ENCODE measurements at places on chromosomes 5 and 9.

DNA sequence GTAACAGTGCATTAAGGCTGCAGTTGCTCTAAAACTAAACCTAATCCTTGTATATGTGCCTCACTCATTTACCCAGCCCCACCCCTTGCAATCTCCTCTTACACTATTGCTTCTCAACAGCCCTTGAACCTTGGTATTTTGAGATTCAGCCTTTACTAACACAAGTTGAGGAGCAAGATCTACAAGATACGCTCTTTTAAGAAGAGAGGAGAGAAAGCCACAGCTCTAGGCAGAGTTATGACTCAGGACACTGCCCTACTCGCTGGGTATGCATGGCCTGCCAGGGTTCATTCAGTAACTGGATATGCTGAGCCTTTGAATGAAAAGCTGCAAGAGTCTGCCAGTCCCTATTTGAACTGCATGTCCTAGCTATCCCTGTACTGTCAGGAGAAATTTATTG, 219.5 kb downstream of the PCSK5 start:
- no peak for DNase-seq

- no peak for DNase-seq
Measured at GRCh38 chr9:123865226-123866000, 64.5 kb downstream of the DENND1A start.

GRCh38 chr5:38996123-38996522, 78.1 kb downstream of the RICTOR start:
- DNase-seq = no peak

DNA sequence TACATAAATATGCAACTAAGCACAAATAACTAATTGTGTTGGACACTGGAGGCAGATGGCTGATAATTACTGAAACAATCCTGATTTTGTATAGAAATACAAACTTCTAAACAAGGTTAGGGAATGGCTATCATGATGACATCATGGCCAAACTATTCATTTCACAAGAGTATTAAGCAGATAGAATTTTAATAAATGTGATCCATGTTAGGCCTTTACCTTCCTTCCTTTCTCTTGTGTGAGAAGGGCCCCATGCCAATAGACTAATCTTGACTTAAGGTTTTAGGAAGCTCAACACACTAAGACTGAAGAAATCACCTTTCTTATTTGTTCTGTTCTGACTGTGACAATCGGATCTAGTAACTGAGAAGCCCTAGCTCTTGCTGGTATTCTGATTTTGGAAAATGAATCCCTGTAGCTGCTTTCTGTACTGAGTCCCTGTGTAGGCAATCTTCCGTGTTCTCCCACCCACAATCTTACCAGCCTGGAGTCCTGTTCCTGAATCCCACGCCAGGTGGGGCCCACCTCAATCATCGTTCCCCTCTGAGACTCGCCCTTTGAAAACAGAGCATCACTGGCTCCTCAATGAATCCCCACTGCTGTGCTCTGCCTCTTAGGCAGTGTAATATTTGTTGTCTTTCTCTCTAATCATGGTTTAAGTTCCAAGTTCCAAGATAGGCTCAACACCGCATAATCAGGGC, 168.7 kb upstream of the GNA14 start:
- no peak for DNase-seq

DNA sequence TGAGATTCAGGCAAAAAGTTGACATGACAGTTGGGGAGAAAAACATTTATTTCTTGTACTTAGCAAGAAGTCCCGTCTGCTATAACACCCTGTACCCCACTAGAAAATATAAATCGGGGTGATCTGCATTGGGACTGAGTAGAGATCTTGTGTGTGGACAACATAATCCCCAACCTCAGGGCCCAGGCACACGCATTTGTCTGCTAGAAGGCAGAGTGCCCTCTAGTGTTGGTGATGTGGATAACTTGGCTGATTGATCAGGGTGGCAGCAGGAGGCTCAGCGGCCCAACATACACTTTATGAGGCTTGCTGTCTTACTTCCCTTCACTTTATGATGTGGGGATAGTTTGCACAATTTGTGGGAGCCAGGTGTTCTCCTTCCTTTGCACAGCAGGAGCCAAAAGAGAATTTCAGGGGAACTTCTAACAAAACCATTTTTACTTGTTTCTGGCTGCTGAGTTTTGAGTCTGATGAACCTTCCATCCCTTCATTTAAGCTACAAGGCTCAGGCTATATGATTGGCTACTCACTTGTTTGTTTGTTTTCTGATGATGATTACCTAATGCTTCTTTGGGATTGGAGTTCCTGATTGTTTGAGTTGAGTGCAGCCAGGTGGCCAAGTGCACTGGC, 263.2 kb downstream of the DMAC1 start:
- no peak for DNase-seq

- no peak for DNase-seq
Measured at GRCh38 chr5:157303667-157304327, 37.9 kb downstream of the CYFIP2 start.

DNA sequence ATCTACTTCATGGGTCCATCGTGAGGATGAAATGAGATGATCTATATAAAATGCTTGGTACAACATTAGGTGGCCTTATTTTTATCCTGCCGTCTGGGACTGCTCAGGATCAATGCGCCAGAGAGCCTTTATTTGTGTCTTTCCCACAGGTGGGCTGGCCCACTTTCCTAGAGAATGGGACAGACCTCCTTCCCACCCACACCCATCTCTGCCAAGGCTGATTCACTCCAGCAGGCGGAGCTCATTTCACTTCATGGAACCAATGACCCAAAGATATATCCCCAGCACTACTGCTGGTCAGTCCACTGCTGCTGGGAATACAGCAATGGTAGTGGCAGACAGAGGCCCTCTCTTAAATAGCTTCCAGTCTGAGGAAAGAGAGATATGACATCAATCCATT, 35.7 kb downstream of the TGFBI start:
- DNase-seq = no peak

DNA sequence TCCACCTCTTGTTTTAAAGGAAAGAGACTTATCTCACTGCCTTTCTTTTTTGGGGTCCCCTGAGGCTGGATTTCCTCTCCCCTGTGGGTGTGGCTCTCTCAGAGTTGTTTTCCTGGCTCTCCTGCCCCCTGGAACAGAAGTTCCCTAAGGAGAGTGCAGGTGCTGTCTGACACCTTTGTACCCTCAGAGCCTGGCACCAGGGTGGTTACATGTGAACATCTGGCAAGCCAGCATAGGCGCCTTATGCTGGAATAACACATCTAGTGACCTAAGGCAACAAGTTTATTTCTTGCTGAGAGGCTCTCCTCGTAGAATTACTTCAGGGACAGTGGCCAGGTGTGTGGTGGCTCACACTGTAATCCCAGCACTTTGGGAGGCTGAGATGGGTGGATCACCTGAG, 172.9 kb upstream of the PTCH1 start:
- no peak for DNase-seq

- no peak for DNase-seq
Measured at GRCh38 chr9:123282362-123283047, 14.1 kb upstream of the STRBP start.

- DNase-seq = no peak
Measured at GRCh38 chr9:89654025-89654662, 49.3 kb downstream of the GADD45G start.

DNA sequence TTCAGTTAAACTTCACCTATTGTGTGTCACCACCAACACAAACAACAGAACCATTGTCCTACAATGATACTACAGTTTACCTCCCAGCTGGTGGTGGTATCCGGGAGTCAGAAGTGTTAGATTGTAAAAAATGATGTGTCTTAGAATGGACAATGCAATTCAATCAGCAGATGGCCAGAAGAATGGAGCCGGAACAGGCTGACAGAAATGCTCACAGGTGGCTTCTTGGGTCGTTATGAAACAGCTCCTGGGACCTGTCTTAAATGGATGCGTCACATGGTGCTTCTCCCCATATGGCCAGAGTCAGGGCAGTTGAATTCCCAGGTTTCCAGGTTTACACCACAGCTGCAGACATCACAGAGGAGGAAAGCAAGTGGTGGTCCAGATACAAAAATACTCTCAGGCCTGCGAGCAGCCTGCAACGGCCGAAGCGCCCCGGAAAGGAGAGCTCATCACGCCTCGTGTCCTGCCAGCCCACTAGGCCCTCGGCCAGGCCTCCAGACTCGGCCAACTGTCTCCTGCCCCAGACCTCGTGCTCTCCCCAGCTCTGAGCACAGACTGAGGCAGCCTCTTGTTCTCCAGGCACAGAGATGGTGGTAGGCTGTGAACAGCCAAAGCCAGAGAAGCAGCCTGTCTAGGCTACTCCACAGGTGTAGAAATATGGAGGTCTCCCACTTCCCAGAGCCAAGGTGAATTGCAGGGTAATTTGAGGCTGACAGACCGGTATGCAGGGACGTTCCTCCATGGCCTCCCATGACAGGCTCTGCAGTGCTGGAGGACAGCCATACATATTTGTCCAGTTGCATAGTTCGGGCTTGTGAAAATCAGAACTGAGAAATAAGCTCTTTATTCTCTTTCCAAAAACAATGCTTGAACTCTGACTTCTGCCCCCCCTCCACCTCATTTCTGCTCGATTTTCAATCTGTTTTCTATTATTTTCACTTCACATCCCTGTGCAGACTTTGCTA, 98.5 kb upstream of the SPATA31C2 start:
- DNase-seq = no peak

GRCh38 chr9:124510650-124511425, 3.6 kb upstream of the NR5A1 start:
- DNase-seq = no peak

DNA sequence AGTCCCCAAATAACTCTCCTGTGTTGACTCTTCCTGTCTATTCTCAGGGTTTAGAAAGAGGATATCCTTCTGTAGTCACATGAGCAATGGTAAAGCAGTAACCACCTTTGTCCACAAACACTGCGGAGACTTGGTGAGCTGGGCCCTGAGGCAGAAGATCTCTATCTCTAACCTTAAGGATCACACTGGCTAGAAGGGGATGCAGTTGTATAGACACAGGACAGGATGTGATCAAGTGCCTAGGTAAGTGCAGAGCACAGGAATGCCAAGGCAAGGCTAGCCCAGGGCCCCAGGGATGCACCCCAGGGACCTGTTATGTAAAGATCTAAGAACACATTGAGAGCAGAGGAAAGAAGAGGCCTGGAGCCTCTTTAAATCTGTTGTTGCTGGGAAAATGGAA, 610.5 kb downstream of the IRX1 start:
- no peak for DNase-seq

GRCh38 chr5:134536876-134537275, 11.4 kb downstream of the JADE2 start:
- DNase-seq = no peak

DNA sequence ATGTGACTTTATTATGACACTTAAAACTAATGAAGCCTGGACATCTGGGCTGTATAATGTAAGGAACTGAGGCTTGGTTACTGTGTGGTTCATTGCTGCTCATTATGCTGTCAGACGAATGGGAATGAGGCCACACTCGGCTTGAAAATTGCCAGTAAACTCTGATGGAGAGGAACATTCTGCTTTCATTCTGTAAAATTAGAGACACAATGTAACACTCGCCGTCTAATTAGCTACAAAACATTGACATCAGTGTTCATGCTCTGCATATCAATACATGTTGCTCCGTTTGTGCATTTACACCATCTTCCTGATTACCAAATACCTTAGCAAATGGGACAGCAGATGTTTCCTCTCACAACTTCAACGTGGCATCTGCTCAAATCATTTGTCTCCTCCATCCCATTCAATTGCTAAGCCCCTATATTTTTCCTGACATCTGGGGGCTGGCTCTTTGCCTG, 133.0 kb downstream of the SLC28A3 start:
- DNase-seq = no peak

- DNase-seq = no peak
Measured at GRCh38 chr9:1005043-1005667, 28.7 kb downstream of the DMRT3 start.

DNA sequence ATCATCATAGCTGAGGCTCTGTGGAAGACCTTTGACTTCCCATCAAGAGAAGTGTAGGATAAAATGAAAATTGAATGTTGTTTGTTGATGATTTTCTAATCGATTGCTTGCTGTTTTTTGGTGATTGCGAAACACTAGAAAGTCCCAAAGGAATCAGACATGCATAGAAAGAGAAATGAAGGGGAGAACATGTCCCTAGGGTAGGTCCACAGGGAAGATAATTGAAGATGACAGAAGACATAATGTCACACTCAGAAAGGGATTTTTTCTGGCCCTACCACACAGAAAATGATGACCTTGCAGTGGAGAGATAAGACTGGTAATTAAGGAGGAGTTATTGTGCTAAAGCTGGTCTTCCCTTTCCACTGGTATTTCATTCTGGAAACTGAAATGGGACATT, 62.8 kb downstream of the INSYN2B start:
- no peak for DNase-seq

GRCh38 chr9:36764364-36765076, 191.8 kb downstream of the MELK start:
- DNase-seq = no peak

GRCh38 chr5:67552773-67553172, 356.2 kb upstream of the CD180 start:
- DNase-seq = no peak

DNA sequence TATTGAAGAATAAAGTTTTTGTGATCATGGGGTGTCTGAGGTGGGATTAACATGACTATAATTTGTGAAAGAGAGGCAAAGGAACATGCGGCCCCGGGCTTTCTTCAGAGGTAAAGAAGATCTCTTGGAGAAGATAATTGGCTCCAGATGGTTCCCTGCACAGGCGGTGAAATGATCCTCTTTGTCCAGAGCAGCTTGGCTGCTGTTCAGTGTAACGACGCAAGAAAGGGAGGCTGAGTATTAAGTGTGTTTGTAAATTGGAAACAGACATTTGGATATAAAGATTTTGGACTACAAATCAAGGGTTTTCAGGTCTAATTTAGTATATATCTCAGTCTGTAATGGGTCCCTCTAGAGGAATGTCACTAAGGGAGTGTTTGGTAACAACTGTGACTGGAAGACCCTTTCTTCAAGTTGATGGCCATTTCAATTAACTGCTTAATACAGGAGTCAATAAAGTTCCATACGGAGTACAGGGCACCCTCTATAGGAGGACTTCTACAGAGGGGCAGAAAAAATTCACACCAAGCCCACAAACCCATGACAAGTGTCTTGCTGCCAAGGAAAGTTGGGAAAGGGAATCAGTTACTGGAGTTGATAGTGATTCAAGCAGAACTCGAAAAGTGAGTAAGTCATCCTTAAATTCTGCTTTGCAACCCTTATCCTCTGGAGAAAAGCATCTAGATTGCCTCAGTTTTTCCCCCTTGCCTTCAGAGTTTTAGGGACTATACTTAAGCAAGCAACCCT, 4.1 kb downstream of the EQTN start:
- DNase-seq = no peak

DNA sequence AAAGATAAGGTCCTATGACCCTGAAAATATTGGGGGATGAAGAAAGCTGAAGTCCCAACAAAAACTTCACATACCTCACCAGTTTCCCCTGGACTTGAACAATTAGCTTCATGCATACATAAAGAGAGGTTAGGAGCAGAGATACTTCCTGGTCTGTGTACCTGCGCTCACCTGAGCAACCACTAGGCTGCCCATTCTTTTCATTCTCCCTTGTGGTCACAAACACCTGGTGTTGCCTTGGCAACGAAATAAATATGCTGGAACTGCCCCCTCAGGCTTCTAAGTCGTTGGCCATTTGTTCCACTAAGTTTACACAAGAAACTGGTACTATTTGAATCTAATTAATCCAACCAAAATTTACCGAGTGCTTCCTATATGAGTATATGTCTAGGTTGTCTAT, 18.1 kb downstream of the OTP start:
- no peak for DNase-seq

Data from stimulated activated CD4-positive, alpha-beta T cell treated with anti-CD3 and anti-CD28 coated beads, TNF-alpha, amount 100 ng/mL, for 4 hours (primary cell).